ENCODE measurements at places on chromosomes 4 and X. TPM values are rescaled to one million over a fixed set of nuclear protein-coding genes. Genes with fewer than 3 reads are reported as not detected.

Gene SSX4
- total RNA-seq, result not detected

Gene DCLK2
- total RNA-seq, result 10.1 TPM

Gene DCAF8L2
- total RNA-seq, result not detected

Gene TMPRSS11F
- total RNA-seq, result not detected

Gene TRIM2
- 54.0 TPM for total RNA-seq

Gene S100G
- not detected for total RNA-seq
